Trophoblast cell (in vitro differentiated cells and primary cell): ENCODE measurements at places on chromosomes 12 and 14.

- no peak for DNase-seq
Observed at GRCh38 chr12:18629916-18630315, 107.9 kb downstream of the PLCZ1 start.

DNA sequence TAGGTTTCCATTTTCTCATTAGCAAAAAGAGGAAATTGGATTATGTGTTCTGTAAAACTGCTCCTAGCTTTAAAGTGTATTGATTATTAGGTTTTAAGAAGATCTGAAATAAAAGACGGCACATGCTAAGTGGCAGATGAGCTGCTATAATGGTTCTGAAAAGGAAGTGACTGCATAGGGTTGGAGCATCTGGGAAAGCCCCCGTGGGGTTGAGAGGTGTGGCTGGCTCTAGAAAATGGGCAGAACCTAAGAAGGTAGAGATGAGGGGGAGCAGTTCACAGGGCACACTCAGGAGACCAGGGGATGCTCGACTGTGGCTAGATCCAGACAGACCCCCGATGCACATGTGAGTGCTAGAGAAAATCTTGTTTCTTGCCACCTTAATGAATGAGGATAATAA is 1.9 kb downstream of the IFNG-AS1 start:
- DNase-seq = no peak

- DNase-seq = no peak
Observed at GRCh38 chr12:3137268-3137781, 60.1 kb downstream of the TSPAN9 start.

GRCh38 chr14:89771251-89771650 is 183.3 kb downstream of the EFCAB11 start:
- no peak for DNase-seq

GRCh38 chr12:12734561-12735071 is 17.4 kb downstream of the CDKN1B start:
- DNase-seq = no peak

DNA sequence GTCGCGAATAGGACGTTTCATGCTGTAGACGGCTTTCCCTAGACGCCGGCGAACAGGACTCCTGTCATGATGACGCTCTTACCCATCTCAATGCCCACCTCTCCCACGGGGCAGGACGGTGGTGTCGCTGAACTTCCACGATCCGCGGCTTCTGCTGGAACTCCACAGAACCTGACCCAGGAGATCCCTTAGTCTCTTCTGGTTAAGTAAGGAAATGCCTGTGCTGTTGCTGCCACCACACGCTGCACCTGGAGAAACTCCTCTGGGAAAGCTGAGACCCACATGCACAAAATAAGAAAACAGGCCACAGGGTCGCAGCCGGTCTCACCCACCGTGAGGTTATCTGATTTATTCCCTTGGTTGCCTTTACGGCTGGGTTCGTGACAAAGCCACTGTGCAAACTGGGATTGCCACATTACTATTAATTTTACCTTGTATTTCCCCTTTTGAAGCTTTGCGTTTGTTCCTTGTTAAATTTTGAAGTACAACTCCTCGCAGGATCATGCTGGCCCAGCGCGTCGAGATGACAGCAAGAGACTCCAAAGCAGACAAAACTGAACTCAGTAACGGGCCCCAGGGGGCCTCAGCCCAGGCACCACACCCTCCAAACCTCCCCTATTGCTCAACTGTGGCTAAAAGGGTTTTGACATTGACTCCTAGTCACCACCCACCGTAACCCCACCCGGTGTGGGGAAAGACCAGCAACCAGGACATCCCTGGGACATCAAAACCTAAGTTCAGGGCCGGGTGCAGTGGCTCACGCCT is 9.2 kb upstream of the MMP17 start:
- DNase-seq = no peak

DNA sequence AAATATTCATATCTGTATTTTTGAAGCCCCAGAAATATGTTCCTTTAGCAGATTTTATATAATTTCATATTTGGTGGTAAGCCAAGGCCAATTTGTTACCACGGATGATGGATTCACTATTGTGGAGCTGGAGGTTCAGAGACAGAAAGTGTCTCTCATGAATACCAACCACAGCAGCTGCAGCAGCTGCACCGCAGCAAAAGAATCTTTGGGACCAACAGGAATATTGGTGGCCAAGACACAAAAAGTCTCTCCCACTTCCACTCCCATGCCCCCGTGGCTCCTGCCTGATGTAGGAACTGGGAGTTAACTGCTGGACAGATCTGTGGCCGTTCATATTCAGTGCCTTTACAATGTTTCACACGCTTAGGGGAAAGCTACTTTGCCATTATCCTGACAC is 155.3 kb downstream of the ADAMTS20 start:
- no peak for DNase-seq

DNA sequence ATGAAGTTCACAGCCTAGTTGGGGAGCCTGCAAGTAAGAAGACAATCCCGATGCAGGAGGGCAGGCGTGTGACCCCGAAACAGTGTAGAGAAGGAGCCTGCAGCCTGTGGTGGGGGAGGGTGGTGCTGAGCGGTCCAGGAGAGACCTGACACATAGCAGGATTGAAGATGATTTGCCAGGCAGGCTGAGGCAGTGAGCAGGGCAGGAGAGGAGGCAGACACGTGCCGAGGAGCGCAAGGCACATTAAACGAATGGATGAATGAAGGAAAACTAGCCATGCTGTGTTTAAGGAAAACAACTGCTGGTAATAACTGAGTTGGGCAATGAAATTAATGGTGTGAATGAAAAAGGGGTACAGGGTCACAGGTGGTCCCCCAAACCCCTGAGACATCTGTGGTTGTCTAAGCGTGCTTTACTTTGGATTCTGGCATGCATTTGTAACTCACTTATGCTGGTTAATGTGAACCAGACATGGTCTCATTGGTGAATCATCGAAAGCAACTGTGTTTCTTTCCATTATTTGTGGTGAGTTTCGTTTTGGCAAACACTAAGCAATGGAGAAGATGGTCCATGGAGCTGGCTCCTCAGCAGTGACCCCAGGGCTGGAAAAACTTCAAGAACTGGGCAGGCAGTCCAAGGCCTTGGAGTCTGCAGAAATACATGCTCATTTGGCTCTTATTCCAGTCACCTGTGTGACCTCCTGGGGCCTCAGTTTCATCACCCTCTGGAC is 96.9 kb upstream of the EVL start:
- no peak for DNase-seq

GRCh38 chr12:11499806-11500187 is 104.4 kb upstream of the PRB2 start:
- DNase-seq = no peak

GRCh38 chr14:24143511-24143910 is 2.1 kb upstream of the EMC9 start:
- no peak for DNase-seq

DNA sequence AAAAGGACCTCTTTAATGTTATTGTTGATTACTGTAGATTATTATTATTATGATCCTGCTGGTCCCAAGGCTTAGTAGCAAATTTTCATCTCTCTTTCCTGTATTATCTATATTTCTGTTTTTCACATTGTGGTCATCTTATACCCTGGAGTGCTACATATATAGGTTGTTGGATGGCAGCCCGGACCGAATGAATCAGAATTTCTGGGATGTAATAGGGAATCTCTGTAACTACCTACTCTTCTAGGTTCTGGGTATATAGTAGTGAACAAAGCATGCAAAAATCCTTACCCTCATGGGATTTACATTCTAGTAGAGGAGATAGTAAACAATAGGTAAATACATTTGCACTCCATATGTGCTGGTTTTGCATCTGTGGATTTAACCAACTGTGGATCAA is 31.4 kb downstream of the NUBPL start:
- no peak for DNase-seq

GRCh38 chr14:104706733-104707607 is 17.1 kb upstream of the ADSS1 start:
- DNase-seq = no peak

DNA sequence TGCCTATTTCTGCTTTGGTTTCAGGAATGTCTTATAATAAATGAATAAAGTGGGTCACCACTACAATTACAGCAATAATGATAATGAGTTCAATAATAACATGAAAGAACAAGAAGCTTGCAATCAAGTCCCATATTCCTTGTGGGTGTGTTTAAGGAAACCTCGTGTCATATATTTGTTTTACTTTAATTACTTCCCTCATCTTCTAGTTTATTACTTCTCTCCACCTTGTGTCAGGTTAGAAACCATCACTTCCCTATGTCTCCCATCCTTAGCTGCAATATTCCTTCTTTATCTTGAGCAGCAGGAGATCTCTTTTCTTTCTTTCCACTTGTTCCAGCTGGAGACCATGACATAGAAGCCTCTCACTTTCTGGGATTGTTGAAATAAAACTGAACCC is 384.0 kb upstream of the TMEM132C start:
- DNase-seq = no peak

GRCh38 chr12:41979574-41979973 is 165.1 kb downstream of the GXYLT1 start:
- DNase-seq = no peak

DNA sequence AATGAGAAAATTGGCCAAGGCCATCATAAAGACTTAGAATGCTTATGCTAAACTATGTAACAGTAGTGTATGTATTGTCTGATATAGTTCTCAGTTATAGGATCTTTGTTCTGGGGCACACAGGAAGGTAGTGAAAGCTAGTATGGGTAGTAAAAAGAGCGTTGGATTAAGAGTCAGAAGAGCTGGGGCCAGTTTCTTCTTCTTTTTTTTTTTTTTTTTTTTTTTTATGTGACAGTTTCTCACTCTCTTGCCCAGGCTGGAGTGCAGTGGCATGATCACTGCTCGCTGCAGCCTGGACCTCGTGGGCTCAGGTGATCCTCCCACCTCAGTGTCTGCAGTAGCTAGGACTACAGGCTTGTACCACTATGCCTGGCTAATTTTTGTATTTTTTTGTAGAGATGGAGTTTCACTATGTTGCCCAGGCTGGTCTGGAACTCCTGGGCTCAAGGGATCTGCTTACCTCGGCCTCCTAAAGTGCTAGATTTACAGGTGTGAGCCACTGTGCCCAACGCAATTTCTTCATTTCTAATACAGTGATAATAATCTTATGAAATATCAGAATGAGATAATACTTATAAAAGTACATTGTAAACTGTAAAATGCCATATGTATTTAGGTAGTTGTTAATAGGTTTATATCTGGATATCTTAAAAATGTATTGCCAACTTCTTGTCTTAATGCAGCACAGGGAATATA is 7.4 kb downstream of the MDM2 start:
- no peak for DNase-seq

DNA sequence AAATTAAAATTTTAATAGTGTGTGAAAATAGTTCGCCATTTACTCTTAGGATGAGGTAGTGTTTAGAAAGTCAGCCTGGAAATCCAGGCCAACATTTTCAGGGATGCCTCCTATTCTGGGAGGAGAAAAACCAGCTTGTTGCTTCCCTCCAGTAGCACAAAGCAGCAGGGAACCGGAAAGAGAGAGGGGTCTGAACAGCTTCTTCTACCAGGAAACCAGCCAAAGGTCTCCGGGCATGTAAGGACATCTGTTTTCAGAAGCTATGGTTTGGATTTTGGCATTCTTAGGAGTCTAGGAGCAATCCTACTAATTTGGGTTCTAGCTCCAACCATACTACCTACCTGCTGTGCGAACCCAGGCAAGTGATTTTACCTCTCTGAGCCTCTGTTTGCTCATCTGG is 85.3 kb downstream of the DPF3 start:
- no peak for DNase-seq

DNA sequence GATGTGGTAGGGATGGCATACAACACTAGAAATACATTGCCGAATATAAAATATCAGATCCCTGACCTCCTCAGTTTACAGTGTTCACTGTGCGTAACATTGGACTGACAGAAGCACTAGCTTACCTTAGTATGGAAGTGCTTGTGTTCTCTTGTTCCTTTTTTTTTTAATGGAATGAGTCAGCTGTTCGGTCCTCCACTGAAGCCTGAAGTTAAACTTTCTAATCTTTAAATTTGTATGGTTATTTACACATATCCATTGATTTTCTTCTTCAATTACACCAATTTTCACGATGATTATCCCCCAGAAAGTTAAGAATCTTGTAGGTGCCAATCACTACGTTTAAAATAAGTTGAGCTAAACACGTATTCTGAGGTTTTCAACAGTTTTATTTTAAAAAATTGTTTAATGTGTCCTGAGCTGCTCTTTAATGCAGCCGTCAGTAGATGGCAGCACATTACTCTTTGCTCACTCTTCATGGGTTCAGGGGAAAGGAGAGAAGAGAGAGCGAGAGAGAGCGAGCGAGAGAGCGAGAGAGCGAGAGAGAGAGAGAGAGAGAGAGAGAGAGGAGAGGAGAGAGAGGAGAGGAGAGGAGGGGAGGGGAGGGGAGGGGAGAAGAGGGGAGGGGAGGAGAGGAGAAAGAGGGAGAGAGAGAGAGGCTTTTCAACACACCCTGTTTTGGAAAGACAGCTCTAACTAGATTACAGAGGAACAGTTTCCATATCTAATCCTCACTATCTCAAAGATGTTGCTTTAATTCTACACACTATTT is 134.7 kb upstream of the SCAF11 start:
- peak; percentile 38 for DNase-seq

DNA sequence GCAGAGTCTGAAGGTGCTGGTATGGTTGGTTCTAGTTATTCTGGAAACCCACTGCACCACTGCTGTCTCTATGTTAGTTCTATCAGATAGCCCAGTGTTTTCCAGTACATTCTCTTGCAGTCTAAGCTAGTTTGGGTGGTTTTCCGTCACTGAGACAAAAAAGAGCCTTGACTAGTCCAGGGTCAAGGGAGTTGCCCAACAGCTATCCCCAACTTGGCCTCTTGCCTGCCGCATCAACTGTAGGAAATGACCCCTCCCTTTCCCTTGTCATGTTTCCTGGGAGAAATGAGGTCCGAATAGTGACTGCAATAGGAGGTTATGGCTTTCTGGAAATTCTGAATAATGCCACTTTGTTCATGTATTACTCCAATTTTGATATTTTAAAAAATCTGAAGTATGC is 160.4 kb downstream of the EFCAB11 start:
- no peak for DNase-seq
